NCI-H1417 treated with DMSO at 0.1 percent for 48 hours (cell line): ENCODE measurements at places on chromosomes 6 and 20.

DNA sequence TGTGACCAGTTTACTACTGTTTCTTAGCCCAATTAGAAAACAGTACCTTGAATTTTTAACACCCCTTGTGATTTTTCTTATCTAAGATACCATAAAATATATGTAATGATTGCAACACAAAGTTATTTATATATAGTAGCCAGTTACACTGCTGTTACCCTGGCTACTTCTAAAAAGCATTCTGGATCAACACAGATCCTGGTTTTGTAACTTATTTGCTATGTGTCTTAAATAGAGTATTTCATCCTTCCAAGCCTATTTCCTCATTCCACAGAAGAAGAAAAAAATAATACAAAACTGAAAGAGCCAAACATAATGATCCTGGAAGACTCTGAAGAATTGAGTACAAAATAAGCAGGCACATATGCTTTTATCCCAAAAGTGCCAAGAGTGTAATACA lies 19.0 kb upstream of the GSTA4 start:
- DNase-seq: no peak

DNA sequence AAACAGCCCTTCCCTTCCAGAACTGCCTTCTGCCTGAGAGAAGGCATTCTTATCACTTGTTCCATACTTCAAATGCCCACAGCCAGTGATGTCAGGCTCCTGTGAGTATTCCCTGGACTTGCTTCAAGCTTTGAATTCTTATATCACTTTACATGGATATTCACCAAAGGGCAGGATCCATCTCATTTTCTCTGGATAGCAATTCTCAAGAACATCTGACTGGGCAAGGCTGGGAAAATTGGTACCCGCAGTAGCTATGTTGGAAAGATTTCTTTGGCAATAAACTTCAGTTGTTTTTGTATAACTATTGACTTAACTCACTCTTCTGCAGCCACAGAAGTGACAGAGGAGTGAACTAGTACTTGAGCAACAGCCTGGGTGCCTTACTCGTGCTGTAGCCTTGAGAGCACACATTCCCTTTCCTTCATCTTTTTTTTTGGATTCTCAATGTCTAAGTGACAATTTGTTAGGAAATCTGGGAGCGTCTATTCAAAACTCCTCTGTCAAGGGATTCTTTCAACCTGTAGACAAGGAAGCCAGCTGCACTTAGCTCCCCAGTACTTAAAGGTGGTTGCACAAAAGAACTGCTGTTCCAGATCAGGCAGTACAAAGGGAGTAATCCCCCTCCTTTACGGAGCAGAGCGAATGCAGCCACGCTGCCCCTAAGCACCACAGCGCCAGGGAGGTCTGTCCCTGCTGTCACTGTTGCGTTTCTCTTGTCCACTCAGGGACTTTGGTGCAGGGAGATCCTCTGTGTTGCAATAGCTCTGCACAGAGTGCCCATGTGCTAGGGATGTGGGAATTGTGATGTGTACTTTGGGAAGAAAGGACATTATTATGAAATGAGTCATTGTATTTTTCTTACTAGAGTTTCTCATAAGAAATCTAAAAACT lies 69.6 kb downstream of the JAG1 start:
- no peak for DNase-seq

DNA sequence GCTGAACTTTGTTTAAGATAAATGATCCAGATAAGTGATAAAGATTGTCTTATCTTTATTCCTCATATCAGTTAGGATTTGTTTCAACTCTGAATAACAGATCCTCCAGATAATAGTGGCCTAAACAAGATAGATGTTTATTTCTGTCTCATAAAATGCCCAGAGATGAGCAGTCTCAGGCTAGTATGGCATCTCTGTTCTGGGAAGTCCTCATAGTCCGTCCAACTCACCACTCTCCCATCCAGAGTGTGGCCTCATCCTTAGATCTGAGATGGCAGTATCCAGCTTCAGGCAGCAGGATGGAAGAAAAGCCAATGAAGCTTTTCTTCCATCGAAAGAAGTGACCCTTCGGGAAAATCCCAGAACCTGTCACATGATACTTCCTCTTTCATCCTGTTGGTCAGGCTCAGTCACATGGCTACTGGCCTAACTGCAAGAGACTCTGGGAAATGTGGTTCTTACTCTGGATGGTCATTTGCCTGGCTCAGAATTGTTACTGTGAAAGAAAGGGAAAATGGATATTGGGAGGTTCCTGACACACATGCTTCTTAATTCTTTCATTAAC lies 29.4 kb upstream of the TAGAP start:
- DNase-seq: no peak

- DNase-seq: no peak
Observed at GRCh38 chr6:49506569-49507111, 6.9 kb downstream of the GLYATL3 start.

DNA sequence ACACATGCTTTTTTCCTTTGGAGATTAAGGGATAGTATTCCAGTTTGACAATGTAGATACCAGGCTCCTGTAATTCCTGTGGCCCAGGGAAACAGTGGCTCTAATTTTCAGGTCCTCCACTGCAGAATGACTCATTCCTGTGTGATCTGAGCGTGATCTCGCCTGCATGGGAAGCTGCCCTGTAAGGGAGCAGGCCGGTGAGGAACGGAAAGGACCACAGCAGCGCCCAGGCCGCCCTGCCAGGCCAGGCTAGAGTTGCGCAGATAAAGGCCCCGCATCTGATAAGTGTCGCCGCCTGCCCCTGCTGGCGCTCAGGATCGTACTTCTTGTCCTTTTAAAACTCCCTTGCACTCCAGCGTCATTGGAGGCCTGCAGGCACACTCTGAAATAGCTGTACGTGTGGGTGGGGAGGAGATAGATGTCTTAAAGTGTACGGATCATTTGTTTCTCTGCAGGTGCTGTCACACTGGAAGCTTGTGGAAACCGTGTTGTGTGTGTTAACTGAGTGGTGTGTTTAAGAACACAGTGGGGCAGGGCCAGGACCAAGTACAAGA lies 60.7 kb downstream of the SYNJ2 start:
- DNase-seq: no peak

DNA sequence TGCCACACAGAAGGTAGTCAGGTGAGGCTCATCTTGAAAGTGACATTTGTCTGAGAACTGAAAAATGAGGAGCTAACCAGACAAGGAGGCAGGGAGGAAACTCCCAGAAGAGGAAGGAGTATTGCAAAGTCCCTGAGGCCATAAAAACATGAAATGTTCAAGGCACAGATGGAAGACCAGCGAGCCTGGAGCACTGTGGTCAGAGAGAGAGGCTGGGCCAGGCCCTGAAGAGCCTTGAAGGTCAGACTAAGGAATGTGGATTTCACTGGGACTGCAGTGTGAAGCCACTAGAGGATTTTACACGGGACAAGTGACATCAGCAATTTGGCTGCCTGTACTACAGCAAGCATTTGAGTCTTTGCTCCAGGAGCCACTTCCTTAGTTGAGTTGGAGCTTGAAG lies 21.1 kb upstream of the TMEM181 start:
- no peak for DNase-seq

GRCh38 chr6:31498748-31499147 lies 803 bp downstream of the MICB start:
- no peak for DNase-seq

DNA sequence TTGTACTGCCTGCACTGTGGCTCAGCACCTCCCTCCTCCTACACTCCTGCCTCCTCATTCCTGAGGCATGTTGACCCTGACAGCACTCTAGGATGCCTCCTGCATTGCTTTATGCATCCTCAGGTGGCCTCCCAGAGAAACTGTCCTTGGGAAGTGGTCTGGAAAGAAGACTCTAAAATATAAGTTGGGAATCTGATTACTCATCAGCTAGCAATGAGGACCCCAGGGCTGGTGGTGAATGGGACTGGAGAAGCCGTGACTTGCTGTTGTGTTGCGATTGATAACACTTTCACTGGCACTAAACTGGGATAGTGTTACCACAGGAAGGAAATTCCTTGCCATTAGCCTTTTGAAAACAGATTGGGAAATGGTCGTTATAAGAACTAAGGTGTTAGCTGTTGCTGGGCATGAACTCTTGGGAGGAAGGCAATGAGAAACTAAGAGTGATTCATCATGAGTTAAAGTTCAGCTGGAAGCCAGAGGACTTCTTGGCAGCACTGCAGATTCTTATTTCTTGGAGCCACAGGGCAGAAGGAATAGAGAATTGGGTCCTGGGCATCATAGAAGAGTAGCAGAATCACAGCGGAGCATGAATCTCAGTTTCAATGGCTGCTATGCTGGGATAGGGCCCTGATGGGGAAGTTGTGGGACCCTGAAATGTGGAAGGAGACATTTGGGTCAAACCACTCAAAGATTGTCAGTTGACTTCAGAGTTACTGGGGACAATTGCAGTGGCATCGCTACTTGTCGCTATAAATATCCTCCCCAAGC lies 10.1 kb upstream of the SIRPD start:
- no peak for DNase-seq

GRCh38 chr20:9492067-9492466 lies 22.3 kb upstream of the LAMP5 start:
- DNase-seq: no peak

DNA sequence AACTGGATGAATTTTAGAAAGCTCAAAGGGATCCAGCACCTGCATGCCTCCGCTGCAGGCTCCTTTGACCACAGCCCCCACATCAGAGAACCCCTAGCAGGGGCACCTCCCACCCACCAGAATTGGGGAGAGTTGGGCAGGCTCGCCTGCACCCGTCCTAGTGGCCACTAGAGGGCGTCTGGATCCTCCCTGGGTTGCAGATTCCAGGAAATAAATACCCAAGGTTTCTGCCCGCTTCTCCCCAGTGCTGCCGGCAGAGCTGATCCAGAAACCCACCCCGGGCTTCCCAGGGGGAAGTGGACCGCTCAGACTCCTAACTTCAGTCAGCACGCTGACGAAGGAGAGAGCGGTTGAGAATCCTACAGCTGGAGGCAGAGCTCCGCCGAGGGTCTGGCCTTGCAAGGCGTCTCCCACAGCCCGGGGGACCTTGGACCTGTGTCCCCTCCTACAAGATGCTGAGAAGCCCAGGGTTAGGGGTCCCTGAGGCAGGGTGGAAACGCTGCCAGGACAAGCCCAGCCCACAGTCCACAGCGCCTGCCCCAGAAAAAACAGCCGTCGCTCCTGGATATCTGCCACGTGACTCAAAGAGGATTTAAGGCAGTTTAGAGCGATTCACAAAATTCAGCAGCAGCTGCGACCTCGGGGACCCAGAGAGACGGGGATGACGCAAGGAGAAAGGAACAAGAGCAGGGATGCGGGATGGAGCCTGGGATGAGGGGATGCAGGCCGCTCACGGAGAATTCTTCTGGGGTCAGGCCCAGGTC lies 32.6 kb upstream of the PHACTR3 start:
- no peak for DNase-seq

DNA sequence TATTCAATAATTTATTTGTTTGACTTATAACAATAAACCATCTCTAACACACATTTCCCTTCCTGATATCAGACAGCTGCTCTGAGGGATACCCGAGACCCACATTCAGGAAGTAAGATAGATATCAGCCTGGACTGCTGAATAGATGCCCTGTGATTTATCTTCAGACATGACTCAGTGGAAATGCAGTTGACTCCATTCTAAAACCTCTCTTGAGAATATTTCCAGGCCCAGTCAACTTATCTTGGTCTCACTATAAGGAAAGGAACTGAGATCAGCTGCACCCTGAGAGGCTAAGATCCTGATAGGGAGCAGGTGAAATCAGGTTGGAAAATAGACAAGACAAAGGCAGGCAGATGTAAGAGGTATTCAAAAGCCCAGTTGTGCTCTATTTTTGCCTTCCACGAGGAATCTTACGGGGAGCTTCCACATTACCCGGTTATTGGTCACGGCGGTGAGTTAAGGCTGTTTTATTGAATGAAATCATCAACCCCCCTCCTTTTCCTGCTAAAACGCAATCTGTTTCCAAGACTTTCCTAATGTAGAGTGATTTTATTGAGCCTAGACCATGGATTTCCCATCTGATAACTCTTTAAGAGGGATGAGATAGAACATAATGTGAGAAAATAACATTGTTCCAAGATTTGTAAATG lies 25.5 kb downstream of the C6orf15 start:
- DNase-seq: no peak

DNA sequence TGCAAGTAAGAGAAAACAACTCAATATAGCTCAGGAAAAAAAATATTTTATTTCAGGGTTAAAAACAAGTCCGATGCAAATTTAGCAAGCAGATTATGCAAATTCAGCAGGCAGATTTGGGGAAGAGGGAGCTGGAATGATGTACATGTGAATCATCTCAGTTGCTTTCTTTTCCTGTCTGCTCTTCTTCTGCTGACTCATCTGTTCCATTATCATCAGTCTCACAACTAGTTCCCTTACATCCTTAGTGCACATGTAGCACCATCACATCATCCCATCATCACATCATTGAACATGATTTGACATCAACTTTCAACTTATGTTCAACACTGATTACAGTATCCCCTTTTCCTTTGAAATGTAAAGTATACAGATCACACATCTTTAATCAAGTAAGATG lies 11.5 kb upstream of the DEFB113 start:
- no peak for DNase-seq

DNA sequence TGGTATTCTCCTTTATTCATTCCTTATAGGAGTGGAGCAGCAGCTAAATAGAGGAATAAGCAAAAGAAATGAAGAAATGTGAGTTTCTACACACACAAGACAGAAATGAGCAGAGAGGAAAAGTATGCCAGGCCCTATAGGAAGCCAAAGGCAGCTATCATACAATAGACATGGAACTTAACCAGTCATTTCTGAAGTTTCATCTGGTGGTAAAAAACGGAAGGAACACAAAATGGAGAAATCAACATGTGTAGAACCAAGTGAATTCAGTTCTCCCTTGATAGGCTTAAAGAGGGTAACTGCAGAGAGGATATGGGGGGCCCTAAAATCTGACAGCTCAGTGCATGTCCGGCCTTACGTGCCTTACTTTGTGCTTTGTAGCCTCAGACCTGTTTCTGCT lies 44.6 kb downstream of the TSBP1 start:
- no peak for DNase-seq

- DNase-seq: peak; percentile 37
Observed at GRCh38 chr6:44265007-44265721, at the start of gene NFKBIE. Gene NFKBIE, minus strand, starts transcription at chr6:44265551. Its CDS starts 205 bp downstream, at chr6:44265346.

DNA sequence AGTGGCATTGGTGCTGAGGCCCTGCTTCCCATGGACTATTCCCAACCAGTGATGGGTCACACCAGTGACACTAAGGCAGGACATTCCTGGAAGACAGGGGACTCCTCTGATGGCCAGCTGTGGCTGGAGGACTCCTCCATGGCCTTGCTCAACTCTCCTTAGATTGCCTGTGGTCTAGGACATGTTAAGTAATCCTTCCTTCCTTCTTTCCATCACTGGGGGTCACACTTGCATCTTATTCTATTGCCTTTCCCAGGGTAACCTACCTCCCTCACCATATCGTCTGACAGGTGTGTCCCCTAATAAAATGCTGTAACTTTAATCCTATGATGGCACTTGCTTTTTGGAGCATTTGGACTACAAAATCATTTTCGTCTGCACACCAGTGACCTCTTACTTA lies 24.5 kb upstream of the HLA-A start:
- no peak for DNase-seq
